NCI-H1930 (cell line): ENCODE measurements at places on chromosomes 12 and 14.

GRCh38 chr12:19215115-19215514, 85.6 kb downstream of the PLEKHA5 start:
- no peak for DNase-seq

GRCh38 chr12:48956279-48957140, 777 bp downstream of the ARF3 start:
- no peak for DNase-seq

- no peak for DNase-seq
These were observed 40.8 kb downstream of the PRKCH start for GRCh38 chr14:61362072-61362750.

DNA sequence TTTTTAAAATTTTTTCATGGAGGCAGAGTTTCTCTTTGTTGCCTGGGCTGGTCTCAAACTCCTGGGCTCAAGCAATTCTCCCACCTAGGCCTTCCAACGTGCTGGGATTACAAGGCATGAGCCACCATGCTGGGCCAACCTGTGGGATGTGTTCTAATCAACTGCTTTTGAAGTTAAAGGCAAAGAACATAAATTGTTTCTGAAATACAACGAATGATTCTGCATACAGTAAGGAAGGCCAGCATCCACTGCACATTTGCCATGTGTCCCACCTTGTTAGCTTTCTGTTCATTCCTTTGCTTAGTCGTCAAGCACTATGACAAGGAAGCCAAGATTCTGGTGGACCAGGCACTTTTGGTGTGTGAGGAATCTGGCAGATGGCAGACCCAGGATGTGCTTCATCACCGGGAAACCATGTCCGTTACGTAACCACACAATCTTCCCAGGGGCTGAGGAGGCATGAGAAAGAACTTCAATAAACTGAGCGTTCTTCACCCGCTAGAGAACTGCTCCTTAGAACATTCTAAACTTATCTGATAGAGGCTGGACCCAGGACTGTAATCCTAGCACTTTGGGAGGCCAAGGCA, 24.5 kb downstream of the MOK start:
- no peak for DNase-seq

DNA sequence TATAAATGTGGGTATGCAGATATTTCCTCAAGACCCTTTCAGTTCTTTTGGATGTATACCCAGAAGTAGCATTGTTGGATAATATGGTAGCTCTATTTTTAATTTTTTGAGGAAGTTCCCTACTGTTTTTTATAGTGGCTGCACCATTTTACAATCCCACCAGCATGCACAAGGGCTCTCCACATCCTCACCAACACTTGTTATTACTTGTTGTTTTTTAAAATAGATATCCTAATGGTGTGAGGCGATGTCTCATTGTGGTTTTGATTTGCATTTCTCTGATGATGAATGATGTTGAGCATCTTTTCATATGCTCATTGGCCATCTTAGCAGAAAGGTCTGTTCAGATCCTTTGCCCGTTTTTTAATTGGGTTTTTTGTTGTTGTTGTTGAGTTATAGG, 47.1 kb downstream of the DIP2B start:
- DNase-seq = no peak

GRCh38 chr14:102930138-102930752, 7.8 kb downstream of the AMN start:
- peak; percentile 52 for DNase-seq

DNA sequence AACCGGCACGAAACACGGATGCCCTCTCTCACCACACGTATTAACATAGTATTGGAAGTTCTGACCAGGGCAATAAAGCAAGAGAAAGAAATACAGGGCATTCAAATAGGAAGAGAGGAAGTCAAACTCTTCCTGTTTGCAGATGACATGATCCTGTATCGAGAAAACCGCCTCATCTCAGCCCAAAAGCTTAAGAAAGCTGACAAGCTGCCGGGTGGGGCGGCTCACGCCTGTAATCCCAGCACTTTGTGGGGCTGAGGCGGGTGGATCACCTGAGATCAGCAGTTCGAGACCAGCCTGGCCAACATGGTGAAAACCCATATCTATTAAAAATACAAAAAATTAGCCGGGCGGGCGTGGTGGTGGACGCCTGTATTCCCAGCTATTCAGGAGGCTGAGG, 17.7 kb downstream of the OR6S1 start:
- no peak for DNase-seq

DNA sequence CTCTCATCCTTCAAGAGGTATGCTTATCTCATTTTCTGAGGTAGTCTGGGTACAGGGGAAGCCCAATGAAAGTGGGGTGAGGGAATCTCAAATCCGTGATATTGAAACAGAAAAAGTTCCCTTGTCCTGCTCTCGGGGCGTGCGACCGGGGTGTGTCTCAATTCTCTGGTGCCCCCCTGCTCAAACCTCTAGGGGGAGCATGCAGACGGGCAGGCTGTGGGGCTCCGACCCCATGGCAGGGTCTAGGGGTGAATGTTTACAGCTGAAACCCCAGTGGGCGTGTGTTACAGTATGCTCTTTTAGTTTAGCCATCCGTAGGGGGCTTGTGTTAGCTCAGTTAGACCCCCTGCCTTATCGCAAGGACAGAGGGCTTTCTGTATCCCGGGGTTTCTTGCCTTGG, 68.7 kb downstream of the PTPRQ start:
- no peak for DNase-seq

DNA sequence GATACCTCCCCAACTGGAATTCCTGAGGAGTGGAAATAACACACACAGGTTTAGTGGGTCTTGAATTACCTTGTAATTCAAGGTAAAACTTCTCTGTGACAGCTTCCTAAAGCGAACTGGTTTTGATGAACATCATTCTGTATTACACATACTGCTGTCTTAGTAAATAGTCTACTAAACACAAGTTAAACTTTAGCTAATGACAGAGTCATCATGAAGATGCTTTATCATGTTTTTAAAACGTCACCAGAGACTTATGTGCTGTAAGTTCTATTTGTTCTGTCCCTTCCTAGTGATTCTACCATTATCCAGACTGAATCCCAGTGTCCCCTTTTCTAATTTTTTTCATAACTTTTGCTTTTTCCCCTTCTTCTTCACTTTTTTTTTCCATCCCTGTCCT, 11.6 kb upstream of the GXYLT1 start:
- no peak for DNase-seq

DNA sequence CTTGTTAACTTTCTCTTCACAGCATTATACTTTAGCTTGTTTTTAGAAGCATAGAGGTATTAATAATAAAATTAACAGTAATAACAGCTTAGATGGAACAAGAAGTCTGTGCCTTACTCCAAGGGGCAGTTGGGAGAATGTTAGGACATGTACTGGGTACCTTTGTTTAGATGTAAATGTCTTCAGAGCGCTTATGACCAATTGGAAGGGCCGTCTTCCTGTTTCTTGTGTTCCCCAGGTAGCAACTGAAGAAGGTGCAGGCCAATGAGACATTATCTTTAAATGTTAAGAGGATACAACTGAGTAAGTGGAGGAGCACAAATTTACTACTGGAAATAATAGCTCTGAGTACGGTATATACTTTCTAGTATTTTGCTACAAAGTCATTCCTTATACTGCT, 180.9 kb upstream of the SYT1 start:
- no peak for DNase-seq

DNA sequence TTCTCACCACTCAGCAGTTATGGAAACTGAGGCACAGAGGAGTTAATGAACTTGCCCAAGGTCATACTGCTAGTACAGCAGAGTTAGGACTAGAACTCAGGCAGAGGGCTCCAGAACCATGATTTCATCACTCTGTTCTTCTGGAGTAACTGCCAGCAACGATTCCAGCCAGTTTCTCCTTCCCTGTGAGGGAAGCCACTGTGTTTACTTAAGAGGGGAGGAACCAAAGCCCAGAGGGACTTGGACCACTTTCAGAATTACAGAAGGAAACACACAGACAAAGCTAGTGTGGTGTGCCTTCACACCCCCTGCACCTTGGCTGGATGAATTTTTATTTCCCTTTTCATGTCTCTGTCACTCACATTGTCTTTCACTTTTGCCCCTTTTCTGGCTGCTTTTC, 398.2 kb downstream of the DPF3 start:
- no peak for DNase-seq

DNA sequence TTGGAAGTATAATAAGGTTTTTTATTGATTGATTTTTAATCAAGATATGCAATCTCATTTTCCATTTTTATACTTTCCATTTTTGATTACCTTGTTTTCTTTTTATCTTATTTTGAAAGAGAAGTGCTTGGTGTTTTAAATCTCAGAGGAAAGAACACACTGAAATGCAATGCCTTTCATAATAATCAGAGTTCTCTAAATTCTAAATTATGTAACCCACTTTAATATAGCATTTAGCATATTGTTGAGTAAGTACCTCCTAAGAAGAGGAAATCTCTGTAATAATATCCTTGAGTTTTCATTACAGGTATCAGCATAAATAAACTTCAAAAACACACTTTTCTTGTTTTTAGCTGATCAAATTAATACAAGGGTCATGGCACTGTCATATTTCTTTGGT, 96.9 kb downstream of the GTF2A1 start:
- no peak for DNase-seq

GRCh38 chr14:21086908-21087293, 11.6 kb downstream of the ZNF219 start:
- DNase-seq = no peak

DNA sequence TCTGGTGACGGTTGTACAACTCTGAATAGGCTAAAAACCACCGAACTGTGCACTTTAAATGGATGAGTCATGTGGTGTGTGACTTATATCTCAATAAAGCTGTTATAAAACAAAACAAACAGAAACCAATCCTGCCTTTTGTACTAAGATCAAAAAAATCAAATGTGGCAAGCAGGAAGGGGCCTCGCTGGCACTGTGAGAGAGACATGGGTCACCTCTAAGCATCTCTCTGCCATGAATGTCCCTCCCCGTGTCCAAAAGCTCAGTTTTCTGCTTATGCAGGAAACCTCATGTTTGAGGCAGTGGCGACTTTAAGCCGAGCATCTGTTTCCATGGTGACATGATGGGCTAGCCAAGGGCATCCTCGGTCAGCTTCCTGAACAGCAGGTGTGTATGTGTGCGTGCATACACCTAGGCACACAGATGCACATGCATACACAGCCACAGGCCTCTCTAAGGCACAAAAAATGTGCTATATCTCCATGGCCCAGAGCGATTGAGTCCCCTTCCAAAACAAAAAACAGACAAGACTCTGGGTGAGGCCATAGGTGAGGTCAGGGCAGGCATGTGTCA, 44.4 kb downstream of the ARL6IP4 start:
- no peak for DNase-seq

DNA sequence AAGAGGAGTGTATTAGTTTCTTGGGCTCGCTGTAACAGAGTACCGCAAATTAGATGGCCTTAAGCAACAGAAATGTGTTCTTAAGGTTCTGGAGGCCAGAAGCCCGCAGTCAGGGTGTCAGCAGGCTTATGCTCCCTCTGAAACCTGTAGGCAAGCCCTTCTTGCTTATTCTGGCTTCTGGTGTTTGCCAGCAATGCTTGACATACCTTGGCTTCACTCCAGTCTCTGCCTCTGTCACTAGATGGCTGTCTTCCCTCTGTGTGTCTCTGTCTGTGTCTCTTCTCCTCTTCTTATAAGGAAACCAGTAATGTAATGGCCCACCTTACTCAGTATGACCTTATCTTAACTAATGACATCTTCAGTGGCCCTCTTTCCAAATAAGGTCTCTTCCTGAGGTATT, 85.1 kb downstream of the DERA start:
- no peak for DNase-seq

DNA sequence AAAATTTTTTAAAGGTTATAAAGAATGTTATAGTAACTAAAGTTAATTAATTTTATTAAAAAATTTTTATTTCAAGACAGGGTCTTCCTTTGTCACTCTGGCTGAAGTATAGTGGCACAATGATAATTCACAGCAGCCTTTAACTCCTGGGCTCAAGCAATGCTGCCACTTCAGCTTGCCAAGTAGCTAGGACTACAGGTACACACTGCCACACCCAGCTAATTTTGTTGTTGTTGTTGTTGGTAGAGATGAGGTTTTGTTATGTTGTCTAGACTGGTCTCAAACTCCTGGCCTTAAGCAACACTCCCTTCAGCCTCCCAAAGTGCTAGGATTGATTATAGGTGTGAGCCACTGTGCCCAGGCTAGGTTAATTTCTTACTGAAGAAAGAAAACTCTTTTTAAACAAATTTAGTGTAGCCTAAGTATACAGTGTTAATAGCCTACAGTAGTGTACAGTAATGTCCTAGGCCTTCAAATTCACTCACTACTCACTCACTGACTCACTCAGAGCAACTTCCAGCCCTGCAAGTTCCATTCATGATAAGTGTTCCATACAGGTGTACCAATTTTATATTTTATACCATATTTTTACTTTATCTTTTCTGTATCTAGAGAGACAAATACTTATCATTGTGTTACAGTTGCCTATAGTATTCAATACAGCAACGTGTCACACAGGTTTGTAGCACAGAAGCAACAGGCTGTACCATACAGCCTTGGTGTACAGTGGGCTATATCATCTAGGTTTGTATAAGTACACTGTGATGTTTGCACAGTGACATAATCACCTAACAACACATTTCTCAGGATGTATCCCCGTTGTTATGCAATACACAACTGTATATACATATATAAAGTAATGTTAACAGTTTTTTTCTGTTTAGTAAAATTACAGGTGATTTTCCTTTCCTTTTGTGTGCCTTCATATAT, 24.7 kb upstream of the DNAAF2 start:
- DNase-seq = no peak

DNA sequence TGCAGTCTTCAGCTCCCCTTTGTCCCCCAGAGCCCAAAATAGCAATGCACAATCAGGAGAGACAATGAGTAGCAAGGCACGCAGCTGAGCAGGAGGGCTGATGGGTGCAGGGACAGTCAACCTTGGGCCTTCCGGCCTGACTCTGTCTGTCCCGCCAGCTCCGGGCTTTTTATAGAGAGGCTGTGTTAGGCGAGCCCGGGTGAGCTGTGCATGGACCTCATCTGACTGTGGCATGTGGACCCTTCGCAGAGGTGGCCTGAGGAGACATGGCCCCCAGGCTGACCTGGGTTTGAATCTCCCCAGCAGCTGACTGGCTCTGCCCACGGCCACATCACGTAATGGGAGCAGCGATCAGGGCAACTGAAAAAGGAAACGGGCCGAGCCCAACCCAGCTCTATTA, 177.9 kb downstream of the TSPAN9 start:
- no peak for DNase-seq

DNA sequence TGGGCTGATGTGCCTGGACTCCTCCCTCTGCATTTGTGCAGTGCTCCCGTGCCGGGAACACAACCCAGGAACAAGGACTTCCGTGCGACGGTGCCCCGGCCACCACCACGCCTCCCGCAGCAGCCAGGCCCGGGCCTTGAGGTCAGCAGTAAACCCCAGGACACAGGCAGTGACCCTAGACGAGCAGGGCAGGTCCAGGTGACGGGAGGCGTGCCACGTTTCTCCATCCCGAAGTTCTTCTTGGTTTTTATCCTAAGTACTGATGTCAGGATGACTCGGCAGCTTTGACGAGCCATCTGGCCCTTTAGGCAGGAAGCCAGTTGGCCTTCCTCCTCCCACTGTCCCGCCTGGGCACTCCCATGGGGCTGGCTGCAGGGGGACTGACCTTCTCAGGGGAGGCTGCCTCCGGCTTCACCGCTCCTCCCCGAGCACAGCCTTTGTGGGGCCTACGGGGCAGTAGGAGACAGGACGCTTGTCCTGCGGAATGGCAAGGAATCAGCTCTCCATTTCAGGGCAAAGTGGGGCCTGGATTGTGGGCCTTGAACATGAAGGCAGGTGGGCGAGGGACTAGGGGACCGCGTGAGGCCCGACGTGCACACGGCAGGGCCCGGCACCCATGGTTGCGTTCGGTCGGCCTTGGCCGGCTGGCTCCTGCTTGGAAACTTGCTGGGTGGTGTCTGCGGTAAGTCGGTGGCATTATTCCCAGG, 94.1 kb downstream of the FBXL14 start:
- no peak for DNase-seq
